Hematopoietic multipotent progenitor cell treated with erythropoietin and hydrocortisone succinate and interleukin-3 and kit ligand, for 8 days (in vitro differentiated cells): ENCODE measurements at places on chromosomes 4 and X.

DNA sequence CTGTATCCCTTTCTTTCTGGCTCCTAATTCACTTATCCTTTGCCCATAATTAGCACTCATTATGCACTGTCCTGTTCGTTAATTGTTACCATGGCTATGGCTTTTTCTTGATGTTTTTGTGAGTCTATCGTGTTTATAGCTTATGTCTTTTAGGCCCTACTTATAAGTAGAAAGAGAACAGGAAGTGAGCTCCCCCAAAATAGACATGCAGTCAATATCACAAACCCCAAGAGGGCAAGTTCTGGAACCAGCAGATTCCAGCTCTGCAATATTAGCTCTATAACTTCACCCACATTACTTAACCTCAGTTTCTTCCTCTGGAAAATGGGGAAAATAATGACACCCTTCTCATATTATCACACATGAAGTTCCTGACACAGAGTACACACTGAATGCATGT lies 7.4 kb upstream of the HS3ST1 start:
- no peak for DNase-seq

DNA sequence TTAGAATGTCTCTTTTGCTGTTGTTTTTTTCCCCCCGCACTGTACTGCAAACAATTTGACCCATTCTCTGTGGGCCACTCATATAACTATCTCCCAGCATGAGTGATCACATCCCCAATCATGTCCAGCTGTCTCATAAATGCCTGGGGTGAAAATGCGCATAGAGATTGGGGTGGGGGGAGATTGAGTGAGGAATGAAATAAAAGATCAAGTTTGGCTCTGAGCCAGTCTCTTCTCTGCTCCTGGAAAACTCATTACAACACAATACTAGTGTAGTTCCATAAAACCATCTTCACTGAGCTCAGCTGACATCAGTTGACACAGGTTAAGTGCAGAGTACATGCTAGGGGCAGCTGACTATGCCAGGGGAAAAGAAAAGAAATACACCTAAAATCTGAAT lies 96.9 kb downstream of the EGF start:
- no peak for DNase-seq

DNA sequence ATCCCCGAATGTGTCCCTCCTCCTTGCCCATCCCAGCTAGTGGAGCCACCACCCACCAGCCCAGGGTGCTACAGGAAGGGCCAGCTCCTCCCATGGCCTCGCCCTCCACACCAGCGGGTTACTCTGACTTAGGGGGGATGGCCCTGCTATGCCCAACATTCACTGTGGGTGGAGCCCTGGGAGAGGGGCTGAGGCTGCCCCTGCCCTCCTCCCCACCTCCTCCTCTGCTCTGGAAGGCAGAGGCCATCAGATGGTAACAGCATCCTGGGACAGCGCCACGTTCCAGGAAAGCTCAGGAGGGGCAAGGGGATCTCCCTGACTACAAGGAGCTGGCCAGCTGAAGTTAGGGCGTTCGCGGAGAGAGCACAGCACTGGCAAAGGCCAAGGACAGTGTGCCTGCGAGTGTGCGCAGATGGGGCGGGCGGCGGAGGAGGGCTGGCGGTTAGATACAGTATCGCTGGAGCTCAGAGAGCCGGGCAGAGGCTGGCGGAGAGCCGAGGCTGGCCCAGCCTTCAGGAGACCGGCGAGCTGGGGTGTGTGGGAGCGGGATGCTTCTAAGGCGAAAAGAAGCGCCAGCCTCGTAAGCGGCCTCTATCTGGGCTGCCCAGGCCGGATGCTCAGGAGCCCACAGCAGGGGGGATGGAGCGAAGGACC lies 1.5 kb downstream of the JAKMIP1 start:
- DNase-seq, result peak; percentile 74

- DNase-seq, result no peak
These were observed 26.6 kb upstream of the MAML3 start for GRCh38 chr4:140180577-140180976.

- no peak for DNase-seq
These were observed 182.2 kb downstream of the PACRGL start for GRCh38 chr4:20882500-20882899.

DNA sequence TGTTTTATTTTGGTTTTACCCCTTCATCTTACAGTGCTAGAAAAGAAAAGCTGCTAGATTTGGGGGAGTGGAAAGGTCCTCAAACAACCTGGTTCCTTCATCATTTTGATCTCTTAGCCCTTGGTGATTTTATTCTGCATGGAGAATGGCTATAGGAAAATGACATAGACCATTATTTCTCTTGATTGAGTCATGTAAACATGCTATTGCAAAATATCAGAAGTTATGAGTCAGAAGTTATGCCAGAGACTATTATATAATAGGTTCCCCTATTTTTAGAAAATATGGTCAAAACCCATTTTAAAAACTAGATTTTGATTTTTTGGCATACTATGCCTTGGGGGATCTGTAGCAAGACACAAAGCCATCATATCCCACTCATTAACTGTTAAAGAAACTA lies 83.7 kb upstream of the FAM9C start:
- DNase-seq, result no peak

GRCh38 chr4:38920186-38920585 lies 52.6 kb downstream of the FAM114A1 start:
- no peak for DNase-seq

GRCh38 chrX:119790977-119791436 lies 423 bp downstream of the RPL39 start:
- DNase-seq, result peak; percentile 54

GRCh38 chr4:133863153-133863552 lies 338.4 kb downstream of the PABPC4L start:
- no peak for DNase-seq

DNA sequence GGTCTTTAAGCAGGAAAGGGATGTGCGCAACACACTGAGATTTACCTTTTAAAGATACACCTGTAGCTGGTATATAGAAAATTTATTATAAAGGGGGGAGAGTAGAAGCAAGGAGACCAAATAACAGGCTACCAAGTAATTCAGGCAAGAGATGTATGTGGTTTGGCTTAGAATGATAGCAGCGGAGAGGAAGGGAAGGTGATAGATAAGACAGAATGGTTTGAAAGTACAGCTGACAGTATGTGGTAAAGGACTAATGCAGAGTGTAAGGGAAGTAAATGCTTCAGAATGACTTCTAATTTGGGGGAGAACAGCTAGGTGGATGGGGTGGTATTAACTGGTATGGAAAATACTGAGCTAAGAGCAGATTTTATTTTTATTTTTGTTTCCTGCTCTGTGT lies 308.9 kb downstream of the ANTXR2 start:
- DNase-seq, result peak; percentile 58

GRCh38 chr4:99361899-99362275 lies 9.3 kb upstream of the ADH1C start:
- DNase-seq, result no peak

GRCh38 chr4:24105327-24106038 lies 215.6 kb upstream of the PPARGC1A start:
- DNase-seq, result no peak

DNA sequence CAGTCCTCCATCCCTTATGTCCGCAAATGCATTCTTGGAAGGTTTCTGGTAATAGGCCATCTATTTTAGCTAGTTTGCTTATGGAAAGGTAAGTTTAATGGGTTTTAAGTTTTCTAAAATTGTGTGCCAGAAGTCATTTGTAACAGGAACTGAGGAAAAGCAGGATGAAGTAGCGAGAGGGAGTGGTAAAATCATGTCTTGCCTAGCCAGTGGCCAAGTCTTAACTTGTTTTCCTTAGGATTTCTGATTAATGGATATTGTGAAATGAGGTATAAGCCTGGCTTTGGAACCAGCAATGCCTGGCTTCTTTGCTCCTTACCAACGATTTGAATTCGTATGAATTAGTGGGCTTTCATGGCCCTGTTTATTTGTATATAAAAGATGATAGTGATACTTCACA lies 7.3 kb downstream of the SEC24B start:
- DNase-seq, result no peak

DNA sequence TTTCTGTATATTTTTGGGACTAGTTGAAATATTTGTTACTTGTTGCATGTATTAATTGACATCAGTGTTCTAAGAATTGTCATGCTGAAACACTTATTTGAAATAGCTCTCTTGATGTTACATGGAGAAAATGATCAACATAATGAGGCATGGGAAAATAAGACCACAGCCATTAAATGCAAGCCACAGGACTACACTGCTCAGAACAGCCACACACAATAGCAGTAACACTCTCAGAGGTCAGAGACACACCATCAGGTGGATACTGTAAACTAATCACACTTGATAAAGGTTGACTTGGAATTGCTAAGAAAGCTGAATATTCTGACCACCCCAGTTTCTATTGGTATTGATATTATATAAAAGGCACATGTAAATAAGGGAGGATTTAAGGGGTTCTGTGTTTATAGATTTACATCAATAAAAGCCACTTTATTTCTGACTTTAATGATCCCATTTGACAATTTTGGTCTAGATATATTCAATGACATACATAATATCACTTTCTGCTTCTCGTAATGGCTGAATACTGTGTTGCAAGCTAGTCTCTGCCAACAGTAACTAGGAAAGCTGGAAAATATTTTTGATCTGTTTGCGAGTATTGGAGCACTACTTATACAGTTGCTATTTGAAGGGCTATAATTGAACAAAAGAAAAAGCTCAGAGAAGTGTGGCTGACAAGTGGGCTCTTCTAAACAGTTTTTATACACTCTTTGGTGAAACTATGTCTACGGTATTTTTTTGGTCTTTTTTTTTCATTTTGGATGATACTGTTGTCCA lies 876.5 kb upstream of the INTU start:
- DNase-seq, result no peak

DNA sequence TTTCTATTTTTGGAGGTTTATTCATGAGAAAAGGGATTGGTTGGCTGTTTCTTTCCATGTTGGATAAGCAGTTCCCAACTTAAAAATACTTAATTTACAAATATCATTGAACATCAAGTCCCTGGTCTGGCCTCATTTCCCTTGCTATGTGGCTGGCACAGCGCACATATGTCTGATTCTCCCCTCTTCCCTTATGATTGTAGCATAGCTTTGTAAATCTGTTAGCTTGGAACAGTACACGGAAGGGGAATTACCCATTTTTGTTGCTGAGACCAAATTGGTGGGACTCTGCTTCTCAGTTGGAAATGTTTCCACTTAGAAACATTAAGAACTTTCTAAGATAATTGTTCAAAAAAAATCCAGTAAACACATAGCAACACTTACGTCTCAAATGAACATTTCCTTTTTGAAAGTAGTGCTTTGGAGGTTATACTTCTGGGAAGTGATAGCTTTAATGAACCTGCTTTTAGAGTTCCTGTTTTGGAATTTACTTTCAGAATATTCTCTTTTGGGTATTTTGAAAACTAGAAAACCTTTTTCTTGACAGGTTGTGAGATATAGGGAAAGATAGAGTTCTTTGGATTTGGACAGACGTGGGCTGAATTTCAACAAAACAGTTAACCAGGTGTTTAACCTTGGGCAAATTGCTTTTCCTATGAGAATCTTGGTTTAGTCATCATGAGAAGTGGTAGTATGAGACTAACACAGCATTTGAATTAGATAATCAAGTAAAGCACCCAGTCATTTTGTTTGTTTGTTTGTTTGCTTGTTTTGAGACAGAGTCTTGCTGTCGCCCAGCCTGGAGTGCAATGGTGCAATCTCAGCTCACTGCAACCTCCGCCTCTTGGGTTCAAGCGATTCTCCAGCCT lies 47.3 kb downstream of the STIM2 start:
- no peak for DNase-seq
